ENCODE measurements at places on chromosomes 12 and 14.

DNA sequence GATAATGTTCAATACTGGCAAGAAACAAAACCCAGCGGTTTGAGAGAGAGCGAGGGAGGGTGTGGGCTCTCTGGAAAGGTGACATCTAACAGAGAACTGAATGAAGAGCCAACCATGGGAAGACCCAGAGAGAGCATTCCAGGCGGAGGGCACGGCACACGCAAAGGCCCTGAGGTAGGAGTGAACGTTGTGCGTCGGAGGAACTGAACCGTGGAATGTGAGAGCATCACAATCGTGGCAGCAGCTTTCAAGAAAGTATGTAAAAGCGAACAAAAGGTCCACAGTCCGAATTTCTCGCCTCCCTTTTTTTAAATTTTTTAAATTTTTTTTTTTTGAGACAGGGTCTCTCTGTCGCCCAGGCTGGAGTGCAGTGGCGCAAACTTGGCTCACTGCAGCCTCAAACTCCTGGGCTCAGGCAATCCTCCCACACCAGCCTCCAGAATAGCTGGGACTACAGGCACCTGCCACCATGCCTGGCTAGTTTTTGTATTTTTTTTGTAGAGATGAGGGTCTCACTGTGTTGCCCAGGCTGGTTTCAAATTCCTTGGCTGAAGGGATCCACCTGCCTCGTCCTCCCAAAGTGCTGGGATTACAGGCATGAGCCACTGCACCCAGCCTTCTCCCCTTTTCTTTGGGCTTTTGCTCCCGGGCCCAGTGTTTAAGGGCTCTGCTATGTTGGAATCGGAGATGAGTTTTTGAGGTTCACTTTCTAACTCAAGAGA, 15.3 kb upstream of the SCARB1 start:
- no peak overlapping the region for H3K27ac ChIP-seq
- no peak for DNase-seq
- no peak overlapping the region for H3K4me3 ChIP-seq
- no peaks in the 10 kb centered on the region for H3K4me1 ChIP-seq

DNA sequence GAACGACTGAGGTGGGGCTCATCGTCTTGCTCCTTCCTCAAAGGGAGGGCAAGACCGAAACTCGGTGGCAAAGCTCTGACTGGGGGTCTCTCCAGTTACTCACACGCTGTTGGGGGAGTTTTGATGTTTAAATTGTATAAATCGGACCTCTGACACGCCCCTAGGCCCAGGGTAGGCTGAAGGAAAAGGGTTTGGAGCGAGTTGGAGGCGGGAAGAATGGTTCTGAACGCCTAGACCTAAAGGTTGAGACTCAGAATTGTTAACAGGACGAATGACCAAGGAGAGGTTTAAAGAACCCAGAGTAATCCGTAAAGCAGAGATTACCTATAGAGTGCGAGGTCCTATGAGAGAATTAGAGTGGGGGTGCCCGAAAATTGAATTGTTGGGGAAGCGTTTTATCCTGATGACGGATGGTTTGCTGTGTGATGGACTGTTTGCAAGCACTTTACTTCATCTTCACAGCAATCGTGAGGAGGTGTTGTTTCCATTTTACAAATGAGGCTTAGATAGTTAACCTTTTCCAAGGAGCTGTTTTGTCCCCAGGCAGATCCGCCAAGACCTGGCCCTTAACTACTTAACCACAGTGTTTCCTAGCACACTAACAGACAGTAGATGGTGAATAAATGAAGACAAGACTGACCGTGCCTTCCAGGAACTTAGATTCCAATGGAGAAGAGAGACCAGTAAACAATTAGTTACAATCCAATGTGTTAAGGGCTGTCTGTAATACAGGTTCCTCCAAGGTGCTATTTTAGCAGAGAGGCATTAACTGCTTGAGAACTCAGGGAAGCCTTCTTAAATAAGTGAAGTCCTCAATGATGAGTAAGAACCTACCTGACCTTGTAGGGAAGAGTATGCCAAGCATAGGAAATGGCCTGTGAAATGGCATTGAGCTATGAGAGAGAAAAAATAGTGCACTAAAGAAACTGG, 929 bp upstream of the UBE2N start:
- peak overlapping the region; percentile 91 for H3K27ac ChIP-seq
- H3K27me3 ChIP-seq: no peaks in the 10 kb centered on the region
- H3K4me1 ChIP-seq: peaks cover 19% of the 10 kb centered on the region
- no peaks in the 10 kb centered on the region for H3K36me3 ChIP-seq
- H3K4me3 ChIP-seq: peak overlapping the region; percentile 92
- no peak for DNase-seq

GRCh38 chr14:74670726-74671411, 42.0 kb downstream of the AREL1 start:
- peaks cover 49% of the 10 kb centered on the region for H3K36me3 ChIP-seq
- H3K27me3 ChIP-seq: no peaks in the 10 kb centered on the region
- H3K4me3 ChIP-seq: peak overlapping the region; percentile 23

DNA sequence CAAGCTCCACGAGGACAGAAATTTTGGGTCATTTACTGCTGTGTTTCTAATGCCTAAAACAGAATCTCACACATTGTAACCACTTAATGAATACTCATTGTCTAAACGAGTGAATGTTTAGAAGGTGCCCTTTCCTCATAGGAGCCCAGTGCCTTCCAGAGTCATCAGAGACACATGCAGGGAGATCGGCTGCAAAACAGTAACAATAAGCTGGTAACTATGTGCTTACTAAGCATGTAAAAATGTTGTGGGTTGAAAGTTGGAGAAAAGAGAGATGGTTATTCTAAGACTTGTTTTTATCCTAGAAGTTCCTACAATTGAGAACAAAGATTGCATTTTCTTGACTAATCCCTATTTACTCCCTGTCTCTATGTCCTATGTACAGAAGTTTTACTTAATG, 7.4 kb downstream of the TESPA1 start:
- peak; percentile 82 for DNase-seq
- H3K4me1 ChIP-seq: peaks cover 22% of the 10 kb centered on the region
- no peaks in the 10 kb centered on the region for H3K36me3 ChIP-seq
- peak overlapping the region; percentile 63 for H3K27ac ChIP-seq
- no peaks in the 10 kb centered on the region for H3K27me3 ChIP-seq

- H3K4me3 ChIP-seq: no peak overlapping the region
- DNase-seq: no peak
- peaks cover 5% of the 10 kb centered on the region for H3K36me3 ChIP-seq
- no peaks in the 10 kb centered on the region for H3K4me1 ChIP-seq
- H3K27me3 ChIP-seq: no peaks in the 10 kb centered on the region
Measured at GRCh38 chr14:101824339-101824727, 62.8 kb downstream of the PPP2R5C start.

DNA sequence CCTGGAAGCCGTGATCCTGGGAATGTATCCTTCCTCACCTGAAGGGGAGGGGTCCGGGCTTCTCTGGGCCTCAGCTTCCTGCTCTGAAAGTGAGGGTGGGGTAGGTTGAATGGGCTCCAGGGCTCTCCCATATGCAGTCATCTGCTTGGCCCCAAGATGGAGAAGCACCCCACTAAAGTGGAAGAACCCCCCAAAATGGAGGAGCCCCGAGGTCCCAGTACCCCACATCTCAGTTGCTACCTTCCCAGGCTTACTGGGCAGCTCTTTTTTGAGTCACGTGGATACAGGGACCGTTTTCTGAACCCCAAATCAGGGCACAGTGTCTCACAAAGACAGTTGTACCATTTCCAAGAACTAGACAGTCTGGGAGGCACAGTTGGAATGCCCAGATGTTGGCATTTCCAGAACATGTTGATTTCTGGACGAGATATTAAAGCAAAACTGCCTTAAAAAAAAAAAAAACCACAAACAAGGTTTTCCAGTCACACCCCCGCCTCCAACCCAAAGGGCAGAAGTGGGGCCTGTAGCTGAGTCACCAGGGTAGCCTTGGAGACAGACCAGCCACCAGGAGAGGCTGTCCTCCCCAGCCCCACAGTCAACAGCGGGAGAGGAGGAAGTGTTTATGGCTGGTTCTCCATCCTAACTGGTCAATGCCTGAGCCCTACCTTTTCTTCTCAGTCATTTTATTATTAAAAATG, 12.1 kb downstream of the VASH1 start:
- DNase-seq: peak; percentile 80
- H3K4me3 ChIP-seq: peak overlapping the region; percentile 34
- peaks cover 22% of the 10 kb centered on the region for H3K4me1 ChIP-seq

DNA sequence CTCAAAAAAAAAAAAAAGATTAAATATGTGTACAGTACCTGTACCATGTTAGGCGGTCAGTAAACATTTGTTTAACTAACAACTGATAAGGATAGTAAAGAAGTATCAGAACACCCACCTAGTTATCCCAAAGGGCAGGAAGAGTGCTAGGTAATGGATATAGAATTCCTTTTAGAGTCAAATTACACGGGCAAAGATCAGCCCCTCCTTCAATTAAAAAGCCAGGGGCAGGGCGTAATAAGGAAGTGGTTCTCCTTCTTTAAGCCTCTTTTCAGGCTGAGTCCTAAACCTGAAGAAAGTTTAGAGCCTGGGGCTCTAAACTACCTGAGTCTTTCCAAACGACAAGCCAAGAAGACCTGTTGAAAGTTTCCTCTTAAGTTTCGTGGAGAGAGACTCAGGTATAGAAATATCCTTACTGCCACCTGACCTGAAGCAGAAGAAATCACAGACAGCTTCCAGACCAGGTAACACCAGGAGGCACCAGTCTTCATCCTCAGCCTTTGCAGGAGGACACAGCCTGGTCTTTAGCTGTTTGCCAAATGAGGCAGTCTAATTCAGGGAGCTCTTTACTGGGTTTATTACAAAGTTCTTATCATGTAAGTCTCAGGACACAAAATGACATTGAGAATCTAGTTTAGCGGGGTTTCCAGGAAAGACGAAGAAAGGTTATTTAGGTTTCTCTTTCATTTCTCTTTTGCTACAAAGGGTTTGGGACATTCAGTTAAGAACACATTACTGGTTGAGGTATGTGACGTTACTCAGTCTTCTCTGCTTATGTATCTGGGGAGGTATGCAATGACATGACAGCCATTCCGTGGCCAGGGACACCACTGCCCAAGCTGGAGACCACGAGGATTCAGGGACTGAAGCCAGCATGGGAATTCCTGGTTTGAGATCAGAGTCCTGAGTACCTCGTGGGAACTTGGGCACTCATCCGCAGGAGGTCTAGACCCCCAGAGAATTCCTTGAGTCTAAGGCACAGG, at the start of gene BCL2L14:
BCL2L14 (plus strand) TSS at position 266 of the 983 bp plus-strand sequence. CDS start 8,367 bp downstream, outside the sequence.
- no peaks in the 10 kb centered on the region for H3K36me3 ChIP-seq
- peaks cover 10% of the 10 kb centered on the region for H3K27me3 ChIP-seq
- no peaks in the 10 kb centered on the region for H3K4me1 ChIP-seq

GRCh38 chr12:103829092-103829491, 11.9 kb downstream of the NT5DC3 start:
- DNase-seq: no peak
- H3K27ac ChIP-seq: no peak overlapping the region
- peaks cover 4% of the 10 kb centered on the region for H3K4me1 ChIP-seq
- H3K4me3 ChIP-seq: no peak overlapping the region
- H3K36me3 ChIP-seq: no peaks in the 10 kb centered on the region

DNA sequence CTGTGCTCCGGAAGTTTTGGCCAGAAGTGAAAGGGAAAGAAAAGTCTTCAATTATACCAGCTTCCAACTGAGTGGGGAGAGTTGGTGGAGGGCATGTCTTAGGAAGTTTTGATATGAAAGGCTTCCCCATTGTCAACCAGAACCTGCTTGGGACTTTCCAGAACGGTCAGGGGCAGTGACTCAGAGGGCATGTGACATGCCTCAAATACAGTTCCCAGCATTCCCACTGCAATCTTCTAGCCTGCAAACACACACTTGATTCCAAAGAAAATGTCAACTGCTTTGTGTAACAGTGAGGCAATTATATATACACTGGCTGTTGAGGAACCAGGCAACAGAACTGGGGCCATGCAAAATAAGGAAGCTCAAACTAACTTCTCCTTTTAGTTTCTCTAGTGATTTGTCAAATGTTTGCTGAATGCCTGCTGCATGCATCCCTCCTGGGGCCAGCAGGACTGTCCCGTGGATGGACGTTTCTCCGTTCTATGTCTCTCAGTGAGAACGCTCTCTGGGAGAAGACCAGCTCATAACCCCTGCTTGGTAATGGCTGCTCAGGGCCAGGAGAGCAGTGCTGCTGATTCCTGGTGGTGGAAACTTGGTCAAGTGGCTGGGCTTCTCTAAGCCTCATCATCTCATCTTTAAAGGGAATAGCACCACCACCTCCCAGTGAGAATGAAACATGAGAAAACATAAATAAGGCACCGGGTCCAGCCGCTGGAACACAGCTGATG, 18.3 kb downstream of the SLC25A47 start:
- no peaks in the 10 kb centered on the region for H3K27me3 ChIP-seq
- H3K4me1 ChIP-seq: peaks cover 8% of the 10 kb centered on the region
- peaks cover 17% of the 10 kb centered on the region for H3K36me3 ChIP-seq
- peak overlapping the region; percentile 75 for H3K27ac ChIP-seq
- peak; percentile 78 for DNase-seq
- H3K4me3 ChIP-seq: no peak overlapping the region

- no peak for DNase-seq
- no peaks in the 10 kb centered on the region for H3K36me3 ChIP-seq
- no peaks in the 10 kb centered on the region for H3K4me1 ChIP-seq
- no peak overlapping the region for H3K27ac ChIP-seq
- no peak overlapping the region for H3K4me3 ChIP-seq
- no peaks in the 10 kb centered on the region for H3K27me3 ChIP-seq
Measured at GRCh38 chr14:52422650-52423356, 108.7 kb downstream of the PTGER2 start.

DNA sequence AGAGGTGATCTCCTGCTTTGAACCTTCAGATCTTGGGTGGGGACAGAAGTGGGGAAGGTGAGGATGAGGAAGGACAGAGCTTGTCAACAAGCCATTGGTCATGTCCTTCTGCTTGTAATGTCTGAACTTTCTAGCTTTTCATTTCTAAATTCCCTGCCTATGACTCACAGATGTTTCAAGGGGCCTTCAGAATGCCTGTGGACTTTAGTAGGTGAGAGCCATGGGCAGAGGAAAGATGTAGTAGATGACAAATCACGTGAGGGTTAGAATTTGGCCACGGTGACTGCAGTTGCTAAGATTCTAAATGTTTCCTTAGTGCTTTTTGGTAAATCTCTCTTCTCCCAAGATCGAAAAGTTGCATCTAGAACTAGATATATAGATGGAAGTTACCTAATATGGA, 18.7 kb upstream of the CREBL2 start:
- peak; percentile 55 for DNase-seq
- H3K27me3 ChIP-seq: no peaks in the 10 kb centered on the region
- peaks cover 6% of the 10 kb centered on the region for H3K4me1 ChIP-seq
- no peaks in the 10 kb centered on the region for H3K36me3 ChIP-seq
- no peak overlapping the region for H3K27ac ChIP-seq

GRCh38 chr14:69647213-69647612, 35.8 kb downstream of the SUSD6 start:
- no peaks in the 10 kb centered on the region for H3K36me3 ChIP-seq
- no peaks in the 10 kb centered on the region for H3K27me3 ChIP-seq
- H3K4me1 ChIP-seq: peaks cover 43% of the 10 kb centered on the region
- no peak for DNase-seq
- no peak overlapping the region for H3K4me3 ChIP-seq
- no peak overlapping the region for H3K27ac ChIP-seq

GRCh38 chr14:52354242-52354641, 40.1 kb downstream of the PTGER2 start:
- no peak for DNase-seq
- no peaks in the 10 kb centered on the region for H3K36me3 ChIP-seq
- H3K4me3 ChIP-seq: no peak overlapping the region
- peak overlapping the region; percentile 84 for H3K27ac ChIP-seq
- H3K27me3 ChIP-seq: no peaks in the 10 kb centered on the region

GRCh38 chr12:108765289-108765764, 34.0 kb upstream of the CORO1C start:
- no peaks in the 10 kb centered on the region for H3K36me3 ChIP-seq
- H3K27ac ChIP-seq: no peak overlapping the region
- no peaks in the 10 kb centered on the region for H3K27me3 ChIP-seq

GRCh38 chr12:109579639-109580038, 6.0 kb downstream of the MVK start:
- no peak overlapping the region for H3K27ac ChIP-seq
- DNase-seq: no peak
- H3K4me1 ChIP-seq: peaks cover 3% of the 10 kb centered on the region
- peaks cover 22% of the 10 kb centered on the region for H3K36me3 ChIP-seq
